ENCODE measurements at places on chromosomes 12 and 14.

DNA sequence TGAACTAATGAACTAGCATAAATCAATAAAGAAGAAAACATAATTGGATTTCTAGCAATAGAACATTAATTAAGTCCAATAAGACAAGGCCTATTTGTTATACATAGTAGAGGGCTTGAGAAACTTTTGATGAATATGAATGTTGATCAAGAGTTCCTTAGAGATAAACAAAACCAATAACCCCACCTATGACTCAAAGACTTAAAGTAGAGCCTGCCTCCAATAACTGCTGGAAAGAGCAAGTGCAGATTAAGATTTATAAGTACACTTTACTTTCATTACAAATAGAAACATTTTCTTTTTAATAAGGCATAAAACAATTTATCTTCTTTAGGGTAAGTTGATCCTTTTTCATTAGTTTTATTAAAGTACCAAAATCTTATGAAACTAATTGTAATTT is 185.7 kb downstream of the SRGAP1 start:
- no peak for DNase-seq

GRCh38 chr12:6469092-6469491 is 1.4 kb downstream of the VAMP1 start:
- DNase-seq, result no peak

DNA sequence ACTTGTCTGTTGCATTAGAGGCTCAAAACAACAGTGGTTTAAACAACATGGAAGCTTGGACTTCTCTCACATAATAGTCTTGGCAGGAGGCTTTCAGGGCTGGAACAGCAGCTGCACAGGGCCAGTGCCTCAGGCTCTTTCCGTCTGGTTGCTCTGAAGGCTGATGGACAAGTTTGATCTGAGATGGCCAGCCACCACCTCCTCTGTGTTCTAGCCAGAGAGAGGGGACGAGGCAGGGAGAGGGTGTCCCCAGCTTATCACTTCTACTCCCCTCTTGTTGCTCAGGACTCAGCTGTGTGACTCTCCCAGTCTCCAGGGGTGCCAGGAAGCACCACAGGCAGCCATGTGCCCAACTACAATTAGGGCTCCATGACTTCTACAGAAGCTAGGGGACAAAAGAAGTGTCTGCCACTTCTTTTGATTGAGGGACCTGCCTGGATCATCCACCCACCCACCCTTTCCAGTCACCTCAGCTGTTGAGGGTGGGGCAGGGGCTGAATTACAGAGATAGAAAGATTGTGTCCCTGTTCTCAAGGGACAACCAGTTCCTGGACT is 46.6 kb downstream of the SMIM41 start:
- DNase-seq, result no peak

DNA sequence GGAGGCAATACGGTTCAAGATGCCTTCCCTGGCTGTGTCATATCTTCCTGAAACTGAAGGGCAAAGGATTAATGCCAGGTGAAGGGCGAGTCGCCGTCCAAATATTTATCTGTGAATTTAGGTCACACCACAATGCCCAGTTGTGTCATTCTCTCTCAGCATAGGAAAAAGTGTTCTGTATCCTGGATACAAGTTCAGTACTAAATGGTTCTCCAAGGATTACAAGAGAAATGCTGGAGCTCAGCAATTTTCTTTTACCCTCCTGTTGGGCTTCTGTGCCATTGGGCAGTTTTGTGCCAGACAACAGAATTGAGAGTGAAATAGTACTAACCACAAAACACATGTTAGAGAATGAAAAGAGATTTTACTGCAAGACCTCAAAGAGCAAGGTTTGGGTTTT is 493.9 kb downstream of the EGLN3 start:
- DNase-seq, result no peak

DNA sequence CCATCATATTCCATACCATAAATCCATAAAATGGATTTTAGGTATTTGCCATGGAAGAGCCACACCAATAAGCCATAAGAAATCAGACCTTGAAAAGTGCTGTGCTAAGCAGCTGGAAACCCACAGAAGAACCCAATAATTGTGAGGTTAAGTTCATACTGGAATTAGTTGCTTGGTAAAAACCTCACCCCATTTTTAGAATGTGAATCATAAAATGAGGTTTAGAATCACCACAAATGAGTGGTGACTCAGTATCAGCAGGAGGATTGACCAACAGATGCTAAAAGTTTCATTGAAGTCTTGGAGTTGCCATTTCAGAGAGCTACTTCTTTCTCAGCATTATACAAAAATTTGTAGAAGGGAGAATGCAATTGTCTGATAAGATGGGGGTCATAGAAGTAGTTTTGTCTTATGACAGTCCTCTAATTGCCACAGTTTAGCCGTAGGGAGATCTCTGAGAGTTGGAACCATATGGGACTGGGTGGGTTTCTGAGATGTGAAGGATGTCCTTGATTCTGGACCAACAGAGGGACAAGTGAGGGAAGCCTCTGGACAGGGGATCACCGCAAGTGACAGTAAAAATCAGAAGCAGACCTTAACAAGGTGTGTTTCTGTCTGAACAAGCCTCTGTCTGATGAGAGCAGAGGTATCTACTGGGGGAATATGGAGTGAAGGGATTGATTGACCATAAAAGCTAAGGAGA is 1.4 kb upstream of the STON2 start:
- DNase-seq, result no peak

- no peak for DNase-seq
These were observed 25.1 kb downstream of the MOK start for GRCh38 chr14:102279688-102280348.

DNA sequence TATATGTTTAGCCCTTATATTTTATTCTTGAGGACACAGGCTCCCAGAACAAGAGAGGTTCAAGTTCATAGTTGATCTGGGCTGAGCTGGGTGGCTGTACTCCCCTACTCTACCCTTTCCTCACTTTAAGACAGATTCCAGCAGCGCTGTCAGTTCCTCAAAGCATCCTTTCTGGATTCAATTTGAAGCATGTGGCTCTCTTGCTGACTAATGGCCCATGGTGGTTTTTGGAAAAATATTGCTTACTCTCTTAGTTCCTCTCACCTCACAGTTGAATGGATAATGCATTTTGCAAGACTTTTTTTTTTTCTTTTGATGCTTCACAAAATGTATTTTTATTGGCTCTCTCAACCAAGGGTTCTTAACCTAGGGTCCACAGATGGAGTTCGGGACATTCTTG is 4.1 kb downstream of the PELI2 start:
- no peak for DNase-seq

DNA sequence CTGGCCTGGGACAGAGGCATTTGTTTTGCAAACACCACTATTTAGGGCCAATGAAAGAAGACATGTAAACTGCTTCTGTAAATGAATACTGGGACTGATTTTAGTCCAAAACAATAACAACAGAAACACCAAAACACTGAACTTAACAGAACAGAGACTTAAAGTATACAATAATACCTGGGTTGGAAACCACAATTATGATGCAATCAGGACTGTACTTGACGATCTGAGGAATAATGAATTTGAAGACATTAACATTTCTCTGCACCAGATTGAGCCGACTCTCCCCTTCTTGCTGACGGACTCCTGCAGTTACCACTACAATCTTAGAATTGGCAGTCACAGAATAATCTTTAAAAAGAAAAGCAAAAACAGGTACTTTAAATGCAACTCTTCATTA is 13.9 kb downstream of the LDHB start:
- no peak for DNase-seq

GRCh38 chr12:119096429-119097202 is 82.1 kb upstream of the HSPB8 start:
- no peak for DNase-seq

GRCh38 chr12:67446716-67447115 is 177.6 kb downstream of the CAND1 start:
- no peak for DNase-seq

DNA sequence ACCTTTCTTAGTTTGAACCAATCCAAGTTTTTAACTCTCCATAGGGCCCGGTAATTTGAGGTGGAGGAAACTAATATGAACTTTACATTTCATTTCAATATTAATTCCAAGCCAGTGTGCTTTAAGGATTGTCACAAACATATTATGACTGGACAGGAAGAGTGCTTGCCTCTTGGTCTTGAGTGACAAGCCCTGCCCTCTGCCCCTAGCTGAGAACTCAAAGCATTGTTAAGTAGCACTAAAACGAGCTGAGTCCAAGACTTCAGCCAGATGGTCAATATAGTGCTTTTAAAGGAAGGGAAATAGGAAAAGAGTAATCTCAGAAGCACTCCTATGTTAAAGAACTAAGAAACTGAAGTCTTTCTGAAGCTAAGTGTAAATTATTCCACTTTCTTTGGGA is 17.1 kb downstream of the TRMT5 start:
- DNase-seq, result no peak

- no peak for DNase-seq
These were observed 41.2 kb upstream of the TSPAN11 start for GRCh38 chr12:30885321-30885720.

GRCh38 chr12:9273276-9273675 is 65.1 kb upstream of the PZP start:
- DNase-seq, result no peak

GRCh38 chr12:19646599-19646998 is 207.3 kb downstream of the AEBP2 start:
- no peak for DNase-seq

DNA sequence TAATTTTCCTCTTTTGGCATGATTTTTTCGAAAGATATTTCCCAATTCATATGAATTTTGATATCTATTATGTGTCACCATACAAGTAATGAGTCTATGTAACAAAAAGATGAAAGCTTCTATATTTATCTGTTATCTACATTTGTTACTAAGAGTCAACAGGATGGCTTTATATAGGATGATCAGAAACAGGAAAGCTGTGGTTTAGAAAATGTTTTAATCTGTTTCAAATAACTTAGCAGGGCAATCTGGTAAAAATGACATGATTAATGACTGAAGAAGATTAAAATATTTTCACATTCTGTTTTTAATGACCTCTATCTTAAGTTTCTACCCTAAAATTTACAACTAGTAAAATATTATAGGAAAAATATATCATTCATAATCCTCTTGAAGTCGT is 105.8 kb downstream of the MSRB3 start:
- DNase-seq, result no peak

- DNase-seq, result peak; percentile 59
These were observed 81.1 kb downstream of the MAP1LC3B2 start for GRCh38 chr12:116640281-116640680.

All from WERI-Rb-1 (cell line).